Activated effector memory CD4-positive, alpha-beta T cell treated with Interleukin-2 at 50 U/mL for 16 hours (primary cell): ENCODE measurements at places on chromosomes 6 and 20.

DNA sequence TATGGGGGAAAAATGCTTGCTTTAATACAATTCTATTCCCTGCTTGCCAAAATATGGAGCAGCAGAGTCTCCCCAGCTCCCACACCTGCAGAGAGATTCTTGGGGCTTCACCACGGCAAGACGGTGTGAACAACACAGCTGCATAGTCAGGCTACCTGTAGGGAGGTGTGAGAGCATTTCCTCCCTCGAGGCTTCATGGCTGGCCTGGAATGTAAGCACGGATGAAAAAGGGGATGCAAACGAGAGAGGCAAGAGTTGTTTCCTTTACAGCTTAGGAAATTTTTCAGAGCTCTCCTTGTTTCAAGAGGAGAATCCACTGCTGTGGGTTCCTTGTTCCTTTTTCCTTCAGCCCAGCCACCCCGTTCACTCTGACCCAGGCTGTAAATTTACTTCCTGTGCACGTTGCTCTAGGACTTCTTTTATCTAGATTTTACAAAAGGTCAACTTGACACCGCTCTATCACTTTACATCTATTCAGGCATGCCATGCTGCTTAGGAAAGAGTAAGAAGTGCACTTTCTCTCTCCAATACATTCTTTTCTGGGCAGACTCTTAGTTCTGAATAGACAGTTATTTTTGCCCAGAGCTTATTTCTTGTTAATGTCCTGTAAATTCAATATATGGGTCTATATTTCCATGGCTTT, 197.1 kb downstream of the KHDC1L start:
- DNase-seq = no peak

- no peak for DNase-seq
Measured at GRCh38 chr6:134046054-134046453, 6.4 kb downstream of the SLC2A12 start.

GRCh38 chr6:143151381-143151780, 90.7 kb downstream of the AIG1 start:
- no peak for DNase-seq

- DNase-seq = no peak
Measured at GRCh38 chr6:150036081-150036480, 10.7 kb upstream of the RAET1L start.

DNA sequence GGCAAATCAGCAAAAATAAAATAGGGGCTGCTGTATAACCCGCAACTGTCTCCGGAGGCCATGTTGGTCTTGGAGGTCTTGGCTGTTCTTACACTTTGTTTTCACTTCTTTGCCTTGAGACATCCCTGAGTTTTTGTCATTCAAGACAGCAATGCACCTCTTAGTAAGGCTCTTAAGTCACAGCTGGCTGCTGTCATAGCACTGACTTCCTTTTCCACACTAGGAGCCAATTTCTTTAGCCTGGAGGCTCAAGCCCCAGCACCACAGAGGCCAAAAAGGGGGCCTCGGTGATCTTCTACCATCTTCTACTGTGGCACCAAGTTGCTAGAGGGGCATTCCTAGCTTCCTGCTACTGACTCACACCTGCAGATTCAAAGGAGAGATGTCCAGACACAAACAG, 536.3 kb downstream of the CDH26 start:
- DNase-seq = no peak

DNA sequence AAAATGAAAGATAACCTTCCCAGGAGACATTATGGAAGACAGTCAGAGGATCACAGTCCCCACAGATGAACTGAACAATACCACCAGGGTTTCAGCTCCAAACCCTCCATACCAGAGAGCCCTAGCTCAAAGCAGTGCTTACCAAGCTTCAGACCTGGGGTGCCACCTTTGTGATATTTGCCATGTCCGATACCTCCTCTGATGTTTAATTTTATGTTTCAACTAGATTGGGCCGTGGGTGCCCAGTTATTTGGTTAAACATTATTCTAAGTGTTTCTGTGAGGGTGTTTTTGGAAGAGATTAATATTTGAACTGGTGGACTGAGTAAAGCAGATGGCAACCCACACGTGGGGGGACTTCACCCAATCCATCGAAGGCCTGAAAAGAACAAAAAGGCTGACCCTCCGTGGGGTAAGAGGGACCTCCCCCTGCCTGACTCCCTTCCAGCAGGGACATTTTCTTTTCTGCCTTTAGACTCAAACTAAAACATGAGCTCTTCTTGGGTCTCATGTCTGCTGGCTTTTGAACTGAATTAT, 11.8 kb downstream of the SCML4 start:
- no peak for DNase-seq

- no peak for DNase-seq
Measured at GRCh38 chr20:64261138-64261537, 5.6 kb downstream of the PCMTD2 start.

- no peak for DNase-seq
Measured at GRCh38 chr20:49687595-49688567, 25.8 kb downstream of the B4GALT5 start.

GRCh38 chr6:3176562-3177355, 19.4 kb upstream of the TUBB2A start:
- DNase-seq = no peak

- DNase-seq = no peak
Measured at GRCh38 chr20:63782521-63782971, 43.0 kb downstream of the SLC2A4RG start.

DNA sequence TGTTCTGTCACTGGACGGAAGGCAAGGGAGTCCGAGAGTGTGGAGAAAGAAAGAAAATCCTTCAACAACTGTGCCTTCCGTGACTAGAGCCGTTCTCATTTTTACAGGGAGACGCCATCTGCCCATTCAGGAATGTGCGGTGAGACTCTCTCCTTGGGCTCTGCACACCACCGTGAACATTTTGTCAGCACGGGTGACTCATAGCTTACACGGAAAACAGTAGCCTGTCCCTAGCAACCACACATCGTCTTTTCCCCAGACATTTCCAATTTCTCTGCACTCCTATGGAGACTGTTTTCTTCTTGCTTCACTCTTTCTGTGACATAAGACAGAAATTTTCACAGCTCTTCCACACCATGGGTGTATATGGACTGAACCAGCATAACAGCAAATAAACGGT, 55.1 kb downstream of the TBXT start:
- no peak for DNase-seq

DNA sequence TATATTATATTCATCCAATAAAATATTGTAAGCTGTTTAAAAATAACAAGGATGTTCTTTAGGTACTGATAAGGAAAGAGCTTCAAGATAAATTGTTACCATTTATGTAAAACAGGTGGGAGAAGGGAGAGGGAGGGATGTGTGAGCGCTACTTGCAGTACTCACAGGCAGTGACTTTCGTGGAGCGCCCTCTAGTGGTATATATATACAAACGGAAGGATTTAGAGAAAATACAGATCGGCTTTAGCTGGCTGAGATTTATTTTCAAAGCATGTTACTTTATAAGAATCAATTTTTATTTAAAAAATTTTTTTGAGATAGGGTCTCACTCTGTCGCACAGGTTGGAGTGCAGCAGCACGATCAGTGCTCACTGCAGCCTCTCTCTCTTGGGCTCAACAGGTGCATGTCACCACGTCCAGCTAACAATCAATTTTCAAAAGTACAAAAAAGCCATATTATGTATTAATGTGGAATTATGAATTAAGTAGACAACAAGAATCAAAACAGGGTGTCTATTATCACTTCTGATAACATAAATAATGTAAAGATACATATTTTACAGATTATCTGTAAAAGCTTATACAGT, 3.3 kb upstream of the MOG start:
- DNase-seq = no peak

DNA sequence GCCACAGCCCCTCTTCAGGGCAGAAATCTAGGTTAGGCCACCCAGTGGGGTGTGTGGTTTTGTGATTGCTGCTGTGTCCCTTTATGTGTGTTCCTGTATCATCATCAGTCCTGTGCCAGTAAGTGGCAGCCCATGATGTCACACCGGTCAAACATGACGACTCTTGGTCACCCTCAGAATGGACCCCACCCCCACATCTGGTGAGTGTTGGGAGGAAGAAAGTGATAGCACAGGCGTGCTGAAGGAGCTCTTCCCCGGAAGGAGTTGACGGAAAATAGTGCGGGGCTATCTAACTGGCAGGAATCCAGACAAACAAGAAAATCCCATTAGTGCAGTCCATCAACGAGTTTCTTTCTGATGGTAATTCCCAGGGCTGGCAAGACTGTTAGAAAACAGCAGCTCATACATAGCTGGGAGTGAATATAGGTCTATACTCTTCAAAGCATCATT, 33.4 kb upstream of the IL17A start:
- no peak for DNase-seq

- DNase-seq = no peak
Measured at GRCh38 chr6:134176264-134176975, 124.0 kb upstream of the SLC2A12 start.

DNA sequence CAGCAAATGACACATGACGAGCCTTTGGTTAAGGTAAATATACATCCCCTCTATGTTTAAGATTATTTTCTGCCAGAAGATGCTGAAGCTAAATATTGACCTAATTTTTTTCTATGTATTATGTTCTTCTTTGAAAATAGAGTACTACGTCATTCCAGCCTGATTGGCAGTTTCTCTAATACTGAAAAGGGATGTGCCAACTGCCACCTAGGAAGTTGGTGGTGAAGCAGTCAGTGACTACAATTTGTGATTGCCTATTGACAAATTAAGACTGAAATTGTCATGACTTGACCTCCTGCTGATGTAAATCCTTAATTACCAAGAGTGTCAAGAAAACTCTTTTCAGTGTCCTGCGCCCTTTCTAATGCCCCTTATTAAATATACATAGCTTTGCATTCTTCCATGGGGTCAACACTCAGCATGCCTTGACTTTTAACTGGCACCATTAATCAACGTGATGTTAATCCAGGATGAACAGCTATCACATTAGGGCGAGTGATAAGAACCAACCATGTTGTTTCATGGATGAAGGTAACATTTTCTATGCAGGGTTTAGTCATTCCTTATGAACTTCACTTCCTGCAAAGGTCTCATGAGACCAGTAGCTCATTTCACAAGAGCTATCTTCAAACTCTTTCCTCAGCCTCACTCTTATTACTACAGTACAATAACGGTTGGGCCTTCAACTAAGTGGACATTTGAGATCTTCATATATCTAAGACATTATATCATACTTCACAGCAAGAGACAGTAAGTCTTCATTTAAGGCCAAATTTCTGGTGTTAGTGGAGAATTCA, 22.5 kb upstream of the SGK1 start:
- DNase-seq = no peak

- DNase-seq = no peak
Measured at GRCh38 chr6:27101824-27102223, 145.7 kb upstream of the PRSS16 start.

GRCh38 chr6:27865850-27866356, 46.3 kb downstream of the OR2B2 start:
- no peak for DNase-seq

DNA sequence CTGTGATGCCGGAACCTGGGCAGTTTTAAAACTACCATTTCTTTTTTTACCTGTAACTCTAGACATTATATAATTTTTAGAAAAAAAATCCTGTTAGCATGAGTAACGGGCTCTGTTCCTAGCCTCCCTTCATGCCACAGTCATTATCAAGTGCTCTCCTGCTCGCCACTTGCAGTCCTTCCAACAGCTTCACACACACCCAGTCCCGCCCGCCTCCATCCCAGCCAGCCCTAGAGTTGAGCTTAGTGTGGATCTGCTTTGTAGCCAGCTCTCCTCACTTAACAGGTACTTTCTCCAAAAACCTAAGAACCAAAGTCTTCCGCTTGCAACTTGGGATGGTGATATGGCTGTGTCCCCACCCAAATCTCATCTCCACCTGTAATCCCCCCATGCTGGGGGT, 51.5 kb downstream of the EZR start:
- DNase-seq = no peak

- DNase-seq = no peak
Measured at GRCh38 chr6:168123165-168123911, 44.3 kb upstream of the FRMD1 start.

- DNase-seq = no peak
Measured at GRCh38 chr6:143867236-143867635, 3.0 kb downstream of the ZC2HC1B start.

GRCh38 chr6:69349771-69350170, 447.0 kb downstream of the LMBRD1 start:
- no peak for DNase-seq
